ENCODE measurements at places on chromosomes 11 and 22. TPM values are rescaled to one million over a fixed set of nuclear protein-coding genes. Genes with fewer than 3 reads are reported as not detected.

DNA sequence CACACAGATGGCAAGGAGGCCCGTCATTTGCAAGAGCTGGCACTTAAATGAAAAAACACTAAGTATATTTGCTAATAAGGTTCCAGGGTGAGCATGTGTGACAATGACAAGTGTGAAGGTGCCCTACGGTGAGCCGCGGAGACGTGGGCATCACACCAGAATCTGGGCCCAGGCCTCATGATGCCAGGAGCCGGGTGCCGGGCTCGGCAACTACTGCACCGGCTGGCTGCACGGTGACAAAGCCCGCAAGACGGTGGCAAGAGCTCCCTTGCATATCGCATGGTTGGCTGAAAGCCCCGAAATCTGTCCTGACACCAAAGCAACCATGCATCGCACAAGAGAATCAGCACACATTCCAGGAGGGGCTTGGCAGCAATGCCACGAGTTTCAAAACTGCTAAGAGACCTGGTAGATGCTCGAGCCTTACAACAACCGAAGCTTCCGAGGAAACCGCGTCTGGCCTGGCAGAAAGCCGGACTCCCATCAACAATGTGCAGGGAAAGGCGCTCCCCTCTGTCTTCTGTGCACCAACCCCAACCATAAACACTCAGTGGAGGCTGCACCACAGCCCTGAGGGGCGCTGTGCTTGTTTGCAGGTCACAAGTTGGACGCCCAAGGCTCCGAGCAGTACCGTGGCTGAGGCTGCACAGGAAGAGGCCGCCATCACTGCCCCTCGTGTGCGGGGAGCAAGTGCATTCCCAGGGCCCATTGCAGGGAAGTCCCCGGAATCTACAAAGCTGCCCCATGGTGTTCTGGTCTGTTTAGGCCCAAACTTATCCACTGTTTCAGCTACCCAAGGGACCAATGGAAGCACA, 339.7 kb downstream of the CTTN start:
- DNase-seq: no peak

GRCh38 chr22:24695561-24696511, 78.7 kb downstream of the PIWIL3 start:
- peak; percentile 80 for DNase-seq

DNA sequence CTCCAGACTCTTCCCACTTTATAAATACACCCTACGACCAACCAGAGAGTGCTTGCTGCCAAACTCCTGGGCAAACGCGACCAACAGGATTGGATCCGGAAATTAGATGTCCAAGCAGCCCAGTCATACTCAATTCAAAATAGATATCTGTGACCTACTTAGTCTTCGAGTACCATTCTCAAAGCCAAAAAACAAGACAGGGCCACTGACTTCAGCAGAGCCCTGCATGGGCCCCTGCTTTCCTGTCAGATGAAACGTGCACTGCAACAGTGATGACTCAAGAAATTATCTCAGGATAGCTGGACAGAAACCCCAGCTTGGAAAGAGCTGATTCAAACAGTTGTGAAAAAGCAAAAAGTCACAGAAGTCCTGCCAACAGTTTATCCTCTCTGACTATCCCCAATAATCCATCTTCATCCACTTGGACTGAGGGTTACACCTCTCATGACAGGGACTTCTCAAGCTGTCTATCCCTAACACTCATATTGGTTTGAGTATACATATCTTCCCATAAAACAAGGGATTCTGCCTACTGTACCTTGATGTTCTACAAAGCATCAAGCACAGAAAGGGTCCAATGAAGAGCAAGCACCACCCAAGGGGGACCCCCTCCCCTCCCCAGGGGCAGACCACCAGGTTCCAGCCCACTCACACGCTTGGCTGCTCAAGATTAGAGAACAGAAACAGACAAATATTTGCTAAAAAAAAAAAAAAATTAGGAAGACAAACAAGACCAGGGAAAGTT, 17.4 kb downstream of the SMCO4 start:
- no peak for DNase-seq

GRCh38 chr11:11966826-11967668, 41.4 kb downstream of the DKK3 start:
- no peak for DNase-seq

- DNase-seq: no peak
Measured at GRCh38 chr22:26751217-26751616, 93.8 kb downstream of the MIAT start.

GRCh38 chr11:35192347-35192746, 53.4 kb downstream of the CD44 start:
- peak; percentile 75 for DNase-seq

DNA sequence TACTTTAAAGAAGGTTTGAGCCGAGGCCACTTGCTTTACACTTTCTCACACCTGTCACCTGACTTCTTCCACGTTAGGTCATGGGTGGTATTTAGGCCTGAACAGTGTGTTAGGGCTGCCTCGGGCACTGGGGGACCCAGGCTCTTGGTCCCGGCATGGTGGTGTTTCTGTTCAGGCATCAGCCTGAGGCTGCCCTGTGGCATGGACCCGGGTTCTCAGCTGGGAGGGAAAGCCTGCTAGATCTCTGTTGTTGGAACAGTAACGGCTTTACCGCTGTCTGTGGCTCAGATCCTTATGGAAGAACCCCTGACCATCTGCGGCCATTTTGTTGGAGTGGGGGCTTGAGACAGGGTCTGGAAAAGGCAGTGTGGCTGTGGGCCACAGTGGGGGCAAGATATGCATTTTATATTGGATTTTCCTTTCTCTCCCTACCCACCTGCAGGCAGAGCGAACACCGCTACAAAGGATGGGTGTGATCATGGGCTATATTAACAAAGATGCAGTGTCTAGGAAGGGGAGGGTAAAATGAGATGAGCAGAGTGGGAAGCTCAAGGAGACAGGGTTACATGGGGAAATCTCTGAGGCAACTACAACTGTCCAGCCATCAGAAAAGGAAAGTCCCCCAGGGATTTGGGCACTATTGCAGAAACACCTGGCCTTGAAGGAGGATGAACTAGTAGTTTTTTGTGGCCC, 1.6 kb upstream of the KCNJ11 start:
- DNase-seq: no peak

DNA sequence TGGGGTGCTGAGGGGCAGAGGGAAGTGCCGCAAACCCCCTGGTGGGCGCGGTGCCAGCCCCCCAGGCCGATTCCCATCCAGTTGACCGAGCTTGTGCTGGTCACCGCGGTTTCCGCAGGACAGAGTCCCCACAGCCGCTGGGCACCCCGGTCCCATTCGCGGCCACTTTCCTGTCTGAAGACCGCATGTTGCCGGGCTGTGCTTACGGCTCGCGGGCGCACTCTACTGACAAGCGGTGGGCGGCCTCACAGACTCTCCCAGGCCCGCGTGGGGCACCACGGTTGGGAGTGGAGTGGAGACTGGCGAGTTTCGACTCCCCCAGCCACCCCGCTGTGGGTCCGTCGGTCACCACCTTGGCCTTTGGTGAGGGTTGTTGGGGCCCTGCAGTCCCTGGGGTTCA, 648 bp upstream of the H19 start:
- DNase-seq: no peak

- no peak for DNase-seq
Measured at GRCh38 chr11:86624366-86624765, 48.0 kb downstream of the ME3 start.

GRCh38 chr11:6617315-6617781, 1.9 kb downstream of the TPP1 start:
- DNase-seq: no peak

DNA sequence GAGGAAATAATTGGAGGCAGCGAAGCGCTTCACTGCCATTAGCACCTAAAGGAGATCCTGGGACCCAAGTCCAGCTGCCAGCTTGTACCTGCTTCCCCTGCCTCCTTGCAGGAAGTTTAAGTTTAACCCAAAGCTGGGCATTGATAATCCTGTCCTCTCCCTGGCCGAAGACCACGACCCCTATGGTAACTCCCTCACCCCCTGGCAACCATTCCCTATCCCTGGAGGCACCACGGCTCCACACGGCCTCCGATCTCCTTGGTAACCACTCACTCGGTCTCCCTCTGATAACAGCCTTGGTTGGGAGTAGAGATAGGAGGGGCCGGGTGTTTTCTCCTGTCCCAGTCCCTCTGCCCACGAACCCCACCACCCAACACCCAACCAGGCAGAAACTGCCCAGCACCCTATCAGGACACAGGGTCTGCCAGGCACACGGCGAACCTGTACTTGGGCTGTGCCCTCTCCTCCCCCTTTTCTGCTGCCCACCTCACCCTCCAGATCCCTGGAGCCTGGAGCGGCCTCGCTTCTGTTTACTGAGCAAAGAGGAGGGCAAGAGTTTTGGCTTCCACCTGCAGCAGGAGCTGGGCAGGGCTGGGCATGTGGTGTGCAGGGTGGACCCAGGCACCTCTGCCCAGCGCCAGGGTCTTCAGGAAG, 833 bp downstream of the NHERF4 start:
- no peak for DNase-seq

GRCh38 chr11:29231991-29232390, 784.8 kb downstream of the KCNA4 start:
- no peak for DNase-seq

- DNase-seq: no peak
Measured at GRCh38 chr22:41286639-41287091, 678 bp upstream of the RANGAP1 start.

- DNase-seq: no peak
Measured at GRCh38 chr11:44990665-44991064, 40.0 kb upstream of the TP53I11 start.

GRCh38 chr11:12587333-12587991, 86.8 kb upstream of the TEAD1 start:
- DNase-seq: no peak

- DNase-seq: no peak
Measured at GRCh38 chr11:84549217-84549616, 1077.9 kb downstream of the DLG2 start.

- no peak for DNase-seq
Measured at GRCh38 chr11:73465023-73465675, 89.0 kb downstream of the RELT start.

- DNase-seq: no peak
Measured at GRCh38 chr11:71307811-71308645, 55.7 kb upstream of the SHANK2 start.

- DNase-seq: no peak
Measured at GRCh38 chr11:67644472-67645418, 5.2 kb upstream of the TBX10 start.

DNA sequence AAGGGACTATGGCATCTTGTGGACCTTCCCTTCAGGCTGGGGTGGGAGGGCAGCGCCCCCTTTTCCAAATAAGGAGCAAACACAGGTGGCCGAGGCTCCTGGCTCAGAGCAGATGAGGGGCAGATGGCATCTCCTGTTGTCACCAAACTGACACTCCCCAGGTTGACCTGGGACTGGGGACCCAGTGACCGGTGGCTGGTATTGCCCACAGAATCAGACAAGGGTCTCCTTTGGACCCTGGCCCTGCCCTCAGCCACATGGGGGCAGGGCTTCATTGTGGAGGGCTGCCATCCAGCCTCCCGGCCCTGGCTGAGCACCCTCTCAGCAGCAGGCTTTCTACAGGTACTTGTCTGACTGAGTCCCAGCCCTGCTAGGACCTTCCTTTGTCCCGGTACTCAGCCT, 842 bp upstream of the SIGIRR start:
- no peak for DNase-seq

- DNase-seq: no peak
Measured at GRCh38 chr11:59183771-59184170, 11.8 kb downstream of the DTX4 start.

- peak; percentile 72 for DNase-seq
Measured at GRCh38 chr11:19633276-19633675, 79.4 kb upstream of the NAV2 start.

DNA sequence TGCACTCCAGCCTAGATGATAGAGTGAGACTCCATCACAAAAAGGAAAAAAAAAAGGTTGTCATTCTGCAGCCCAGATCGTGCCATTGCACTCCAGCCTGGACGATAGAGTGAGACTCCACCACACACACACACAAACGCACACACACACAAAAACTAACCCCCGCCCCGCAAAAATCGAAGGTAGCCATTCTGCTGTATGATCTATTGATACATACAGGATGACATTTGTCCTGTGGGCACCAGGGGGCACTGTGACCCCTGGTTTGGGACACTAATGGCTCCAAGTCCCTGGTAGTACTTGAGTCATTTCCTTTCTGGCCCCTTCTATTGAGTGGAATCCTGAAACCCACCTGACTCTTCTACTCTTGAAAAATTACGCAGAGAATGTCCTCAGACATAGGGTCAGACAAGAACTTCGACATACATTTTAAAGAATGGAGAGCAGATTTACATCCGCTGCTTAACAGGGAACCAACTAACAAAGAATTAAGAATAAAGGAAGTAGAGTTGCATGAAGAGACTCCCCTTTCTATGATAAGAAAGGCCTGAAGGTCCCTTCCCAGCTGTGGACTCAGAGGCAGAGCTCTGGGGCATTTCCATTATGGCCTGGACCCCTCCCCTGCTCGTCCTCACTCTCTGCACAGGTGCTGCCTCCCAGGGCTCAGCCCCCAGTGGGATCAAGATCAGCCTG, 35.0 kb upstream of the PRAME start:
- DNase-seq: no peak

DNA sequence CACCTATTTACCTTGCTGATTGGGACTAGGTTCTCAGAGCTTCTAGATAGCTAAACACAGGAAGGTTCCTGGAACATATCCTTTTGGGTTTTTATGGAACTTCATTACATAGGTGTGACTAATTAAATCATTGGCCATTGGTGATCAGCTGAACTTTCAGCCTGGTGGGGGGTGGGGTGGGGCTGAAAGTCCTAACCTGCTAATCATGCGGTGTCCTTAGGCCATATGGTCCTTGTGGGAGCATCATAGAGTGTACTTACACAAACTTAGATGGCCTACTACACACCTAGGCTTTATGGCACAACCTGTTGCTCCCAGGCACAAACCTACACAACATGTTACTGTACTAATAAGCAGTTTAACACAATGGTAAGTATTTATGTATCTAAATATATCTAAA, 8.6 kb upstream of the SELENOH start:
- DNase-seq: no peak

Gene TRIM6
- total RNA-seq: 1.0 TPM

Gene ZNF214
- total RNA-seq: 2.3 TPM

Gene VWCE
- 3.1 TPM for total RNA-seq

Gene FBLN1
- total RNA-seq: 337 TPM

Gene PGR
- 1.2 TPM for total RNA-seq

Gene NPAT
- total RNA-seq: 11.2 TPM

Gene MS4A12
- not detected for total RNA-seq

Gene RAG1
- total RNA-seq: 2.1 TPM
